SW 1271 (cell line): ENCODE measurements at places on chromosomes 1 and 21.

DNA sequence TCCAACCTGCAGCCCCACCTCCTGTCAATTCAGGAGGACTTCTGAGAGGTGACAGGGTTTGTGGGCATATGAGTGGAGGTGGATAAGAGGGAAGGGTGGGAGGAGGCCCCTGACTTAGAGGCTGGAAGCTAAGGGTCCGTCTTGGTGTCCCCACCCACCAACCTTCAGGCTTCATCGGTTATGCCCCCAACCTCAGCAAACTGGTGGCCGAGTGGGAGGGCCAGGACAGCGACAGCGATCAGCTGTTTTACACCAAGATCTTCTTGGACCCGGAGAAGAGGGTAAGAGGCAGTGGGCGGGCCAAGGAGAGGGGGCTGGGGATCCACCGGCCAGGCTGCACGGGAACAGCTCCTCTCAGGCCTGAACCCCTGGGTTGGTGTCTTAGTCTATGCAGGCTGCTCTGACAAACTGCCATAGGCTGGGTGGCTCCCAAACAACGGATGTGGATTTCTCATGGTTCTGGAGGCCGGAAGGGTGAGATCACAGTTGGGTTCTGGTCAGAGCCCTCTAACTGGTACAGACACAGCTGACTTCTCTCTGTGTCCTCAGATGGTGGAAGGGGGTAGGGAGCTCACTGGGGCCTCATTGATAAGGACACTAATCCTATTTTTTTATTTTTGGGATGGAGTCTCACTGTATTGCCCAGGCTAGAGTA lies 18.1 kb downstream of the PLOD1 start:
- DNase-seq: no peak

DNA sequence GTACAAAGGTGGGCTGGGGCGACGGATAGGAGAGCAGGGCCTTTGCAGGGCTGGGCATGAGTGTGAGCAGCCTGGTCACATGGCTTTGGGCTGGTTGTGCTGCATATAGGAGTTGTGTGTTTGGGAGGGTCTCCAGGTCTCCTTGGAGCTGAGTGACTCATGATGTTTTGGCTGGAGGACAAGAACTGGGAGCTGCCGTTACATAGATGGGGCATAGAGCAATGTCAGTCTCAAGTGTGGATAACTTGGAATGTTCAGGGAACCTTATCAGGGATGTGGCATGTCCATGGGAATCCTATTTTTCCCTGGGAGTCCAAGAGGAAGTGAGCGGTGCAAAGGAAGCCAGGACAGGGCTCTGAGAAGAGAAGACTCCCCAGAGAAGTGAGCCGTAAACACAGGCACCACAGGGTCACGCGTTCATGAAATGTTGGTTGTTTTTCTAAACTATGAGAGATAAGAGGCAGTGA lies 136.4 kb upstream of the KCNE2 start:
- no peak for DNase-seq

DNA sequence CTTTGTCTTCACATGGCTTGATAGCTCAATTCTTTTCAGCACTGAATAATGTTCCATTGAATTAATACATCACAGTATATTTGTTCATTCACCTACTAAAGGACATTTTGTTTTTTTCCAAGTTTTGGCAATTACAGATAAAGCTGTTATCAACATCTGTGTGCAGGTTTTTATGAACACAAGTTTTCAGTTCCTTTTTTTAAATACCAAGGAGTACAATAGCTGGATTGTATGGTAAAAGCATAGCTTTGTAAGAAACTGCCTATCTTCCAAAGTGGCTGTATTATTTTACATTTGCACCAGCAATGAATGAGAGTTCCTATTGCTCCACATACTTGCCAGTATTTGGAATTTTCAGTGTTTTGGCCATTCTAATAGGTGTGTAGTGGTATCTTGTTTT lies 4.8 kb upstream of the MCOLN2 start:
- DNase-seq: no peak

- DNase-seq: no peak
Measured at GRCh38 chr21:46429754-46430681, 28.7 kb upstream of the DIP2A start.

GRCh38 chr1:2104621-2105427 lies 54.6 kb downstream of the PRKCZ start:
- no peak for DNase-seq

DNA sequence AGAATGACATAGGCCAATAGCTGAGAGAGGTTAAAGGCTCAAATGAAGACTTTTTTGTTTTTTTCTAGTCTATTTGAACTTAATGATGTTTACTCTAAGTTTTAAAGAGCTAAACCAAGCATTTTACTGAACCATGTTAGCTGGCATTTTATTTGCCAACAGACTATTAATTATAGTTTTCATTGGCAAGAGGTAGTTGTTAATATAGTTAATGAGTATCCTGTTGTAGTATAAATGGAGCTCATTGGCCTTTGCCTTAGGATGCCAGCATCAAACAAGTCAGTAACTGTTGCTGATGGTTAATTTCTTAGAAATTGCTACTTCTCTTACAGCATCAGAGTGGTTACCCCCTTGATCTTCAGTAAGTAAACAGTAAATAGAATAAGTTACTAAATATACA lies 339.0 kb upstream of the B3GALT2 start:
- DNase-seq: no peak

- no peak for DNase-seq
Measured at GRCh38 chr1:47280142-47280541, 33.8 kb downstream of the STIL start.

DNA sequence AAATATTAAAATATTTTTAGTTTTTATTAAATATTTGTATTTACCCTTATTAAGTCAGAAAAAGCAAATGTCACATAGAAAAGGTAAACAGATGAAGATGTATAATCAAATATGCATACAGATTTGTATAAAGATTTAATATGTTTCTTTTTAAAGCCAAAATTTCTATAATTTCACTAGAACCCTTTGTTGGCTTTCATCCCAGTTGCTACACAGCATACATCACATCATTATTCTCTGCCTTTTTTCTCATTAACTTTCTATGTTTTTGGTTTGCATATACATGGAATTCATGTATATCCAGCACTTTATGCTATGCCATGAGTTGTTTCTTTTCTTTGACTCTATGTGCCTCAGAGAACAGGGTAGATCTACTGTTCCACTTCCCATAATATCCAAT lies 957.9 kb upstream of the ADGRL2 start:
- no peak for DNase-seq

GRCh38 chr1:215637041-215637573 lies 70.0 kb downstream of the KCTD3 start:
- DNase-seq: no peak

DNA sequence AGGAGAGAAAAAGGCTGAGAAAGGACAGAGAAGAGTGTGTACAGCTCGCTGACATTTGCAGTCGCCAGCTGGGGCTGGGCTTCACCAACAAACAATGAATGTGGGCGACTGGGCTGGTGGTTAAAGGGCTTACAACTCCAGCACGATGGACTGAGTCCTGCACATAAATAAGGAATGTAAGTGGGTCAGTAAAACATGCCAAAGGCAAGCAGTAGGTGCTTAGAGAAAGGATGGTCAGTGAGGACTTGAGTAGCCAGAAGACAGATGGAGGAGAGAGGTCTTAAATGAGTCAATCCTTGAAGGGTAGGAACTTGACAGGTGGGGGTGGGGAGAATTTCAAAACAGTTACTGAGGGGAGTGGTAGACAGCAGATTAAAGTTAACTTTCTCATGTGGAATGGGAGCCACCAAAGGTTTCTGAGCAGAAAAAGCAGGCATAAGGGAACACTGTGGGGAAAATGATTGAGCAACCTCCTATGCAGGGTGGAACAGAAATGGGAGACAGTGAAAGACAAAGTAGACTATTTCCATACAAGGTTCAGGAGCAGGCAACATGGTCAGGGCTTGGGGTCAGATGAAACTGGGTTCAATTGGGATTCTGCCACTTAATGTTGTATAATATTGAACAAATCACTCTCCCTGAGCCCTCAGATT lies 37.4 kb downstream of the GADD45A start:
- no peak for DNase-seq

DNA sequence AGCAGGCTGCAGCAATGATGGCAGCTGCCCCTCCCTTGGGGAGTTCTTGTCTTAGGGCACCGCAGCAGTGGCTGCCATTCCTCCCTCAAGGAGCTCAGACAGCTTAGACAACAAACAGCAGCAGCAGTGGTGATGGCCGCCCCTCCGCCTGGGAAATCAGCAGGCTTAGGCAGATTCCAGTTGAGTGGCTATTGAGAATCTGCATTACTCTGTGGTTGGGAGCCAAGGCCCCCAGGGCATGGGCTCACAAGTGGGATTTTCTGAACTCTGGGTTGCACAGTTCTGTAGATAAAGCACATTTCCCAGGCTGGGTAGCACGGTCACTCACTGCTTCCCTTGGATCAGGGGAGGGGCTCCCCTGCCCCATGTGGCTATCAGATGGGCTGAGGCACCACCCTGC lies 1280.7 kb upstream of the TMPRSS15 start:
- no peak for DNase-seq

GRCh38 chr1:18714404-18715175 lies 83.9 kb downstream of the PAX7 start:
- DNase-seq: no peak

- DNase-seq: no peak
Measured at GRCh38 chr1:205150651-205151428, 29.1 kb upstream of the RBBP5 start.

- DNase-seq: no peak
Measured at GRCh38 chr1:214993419-214993818, 89.1 kb upstream of the KCNK2 start.

DNA sequence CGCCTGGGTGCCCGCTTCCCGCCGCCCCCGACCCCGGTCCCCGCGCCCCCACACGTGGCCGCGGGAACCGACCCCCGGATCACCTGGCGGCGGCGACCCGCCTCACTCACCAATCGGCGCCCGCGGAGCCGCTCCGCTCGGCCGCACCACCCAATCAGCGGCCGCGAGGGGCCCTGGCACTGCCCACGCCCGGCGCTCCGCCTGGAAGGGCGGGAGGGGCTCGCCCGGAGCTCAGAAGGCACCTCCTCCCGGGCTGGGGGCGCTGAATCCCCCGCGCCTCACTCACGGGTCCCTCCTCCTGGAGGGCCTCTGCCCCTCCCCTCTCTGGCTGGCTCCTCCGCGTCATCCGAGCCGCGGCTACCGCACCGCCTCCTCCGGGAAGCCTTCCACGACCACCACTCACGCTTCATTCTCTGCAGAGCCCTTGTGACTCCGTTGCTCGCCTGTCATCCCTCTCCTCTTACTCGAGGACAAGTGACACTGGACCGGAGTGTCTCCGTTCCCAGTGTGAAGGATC lies 374 bp downstream of the SH2D5 start:
- DNase-seq: peak; percentile 62

- DNase-seq: no peak
Measured at GRCh38 chr1:162197041-162197531, 127.6 kb downstream of the NOS1AP start.

DNA sequence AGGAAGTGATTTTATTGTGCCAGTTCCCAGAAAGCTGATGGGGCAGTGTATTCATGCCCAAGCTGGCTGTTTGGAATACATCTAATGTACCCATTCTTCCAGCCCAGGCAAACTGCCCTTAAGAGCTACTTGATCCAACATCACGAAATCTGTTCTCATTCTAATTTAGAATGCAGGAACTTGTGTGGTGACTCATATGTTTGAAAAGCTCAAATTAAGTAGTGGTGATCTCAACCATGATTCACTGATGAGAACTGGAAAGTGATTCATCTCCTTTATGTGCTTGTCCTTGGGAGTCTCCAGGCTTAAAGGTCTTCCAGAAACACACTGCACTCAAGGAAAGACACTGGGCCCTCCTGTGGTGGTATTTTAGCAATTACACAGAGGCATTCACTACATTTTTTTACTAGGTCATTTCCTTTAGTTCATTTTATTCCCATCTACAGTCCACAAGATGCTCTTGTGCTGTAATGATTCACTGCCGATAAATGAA lies 65.4 kb downstream of the RPE65 start:
- peak; percentile 97 for DNase-seq

GRCh38 chr1:231091831-231092301 lies 51.8 kb upstream of the FAM89A start:
- no peak for DNase-seq

- no peak for DNase-seq
Measured at GRCh38 chr21:32306021-32306780, 7.5 kb downstream of the MRAP start.

- no peak for DNase-seq
Measured at GRCh38 chr1:65882076-65882475, 89.4 kb downstream of the PDE4B start.

DNA sequence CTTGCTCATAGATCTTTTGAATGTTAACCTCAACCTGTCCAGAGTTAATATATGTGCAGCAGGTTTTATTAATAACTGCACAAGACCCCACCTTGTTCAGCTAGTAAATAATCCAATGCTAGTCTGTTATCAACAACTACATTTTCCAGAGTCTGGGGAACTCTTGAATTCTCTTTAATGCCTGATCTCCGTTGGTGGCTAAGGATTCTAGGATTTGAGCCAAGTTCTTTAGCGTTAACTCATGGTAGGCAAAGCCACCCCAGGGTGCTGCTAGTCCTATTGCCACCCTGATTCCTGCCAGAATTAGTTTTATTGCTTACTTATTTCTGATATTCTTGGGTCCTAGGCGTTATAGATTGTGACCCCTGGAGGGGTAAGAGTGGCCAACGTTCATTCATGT lies 12.8 kb downstream of the BACE2 start:
- DNase-seq: no peak

DNA sequence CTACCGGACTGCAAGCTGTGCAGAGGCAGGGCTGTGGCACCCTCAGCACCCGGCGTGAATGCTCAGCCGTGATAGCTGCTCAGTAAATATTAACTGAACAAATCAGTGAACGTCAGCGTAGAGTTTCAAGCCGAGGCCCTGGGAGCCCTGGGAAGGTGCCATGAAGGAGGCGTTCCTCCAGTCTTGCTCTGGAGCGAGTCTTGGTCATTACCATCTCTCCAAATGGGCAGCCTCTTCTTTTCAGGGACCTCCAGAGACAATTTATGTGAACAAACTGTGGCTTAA lies 449.2 kb downstream of the CAMTA1 start:
- DNase-seq: no peak

GRCh38 chr1:180301135-180301742 lies 71.2 kb downstream of the LHX4 start:
- no peak for DNase-seq

DNA sequence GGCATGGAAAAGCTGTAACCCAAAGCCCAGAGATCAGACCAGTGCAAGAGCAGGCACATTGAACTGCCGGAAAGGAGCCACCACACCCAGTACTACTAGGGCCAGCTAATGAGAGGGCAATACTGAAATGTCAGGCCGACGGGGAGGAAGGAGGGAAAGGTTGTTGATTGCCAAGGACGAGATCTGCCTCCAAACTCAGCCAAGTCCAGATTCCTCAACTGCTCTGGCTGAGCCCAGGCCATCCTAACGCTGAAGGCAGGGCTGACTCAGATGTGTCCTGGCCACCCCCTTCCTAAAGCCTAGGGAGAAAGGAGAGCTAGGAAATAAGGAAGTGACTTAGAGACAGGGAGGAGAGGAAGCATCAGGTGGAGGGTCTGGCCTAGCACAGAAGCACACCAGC lies 42.1 kb upstream of the IPO9 start:
- DNase-seq: no peak

- no peak for DNase-seq
Measured at GRCh38 chr1:243558576-243558975, 291.5 kb downstream of the AKT3 start.

DNA sequence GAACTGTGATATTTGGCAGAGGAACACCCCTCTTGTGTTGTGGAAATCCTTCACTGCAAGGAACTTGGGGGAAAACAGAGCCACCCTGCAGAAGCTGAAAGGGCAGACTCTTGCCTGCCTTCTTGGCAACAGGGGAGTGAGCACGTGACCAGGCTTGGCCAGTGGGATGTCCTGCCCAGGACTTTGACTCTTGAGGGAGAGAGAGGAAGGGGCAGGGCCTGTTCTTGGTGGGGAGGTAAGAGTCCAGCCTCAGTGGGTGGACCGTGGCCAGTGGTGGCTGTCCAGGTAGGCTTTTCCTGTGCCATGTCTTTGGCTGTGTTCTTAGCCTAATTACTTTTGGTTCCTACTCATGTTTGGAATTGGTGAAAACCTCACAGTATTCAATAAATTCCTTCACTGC lies 8.6 kb upstream of the AK2 start:
- no peak for DNase-seq
